ENCODE measurements at places on chromosomes 2 and 18. TPM values are rescaled to one million over a fixed set of nuclear protein-coding genes. Genes with fewer than 3 reads are reported as not detected.

Gene ALK
- 0.18 TPM for total RNA-seq

Gene NR4A2
- total RNA-seq = 62.1 TPM

Gene HOXD3
- total RNA-seq = 9.8 TPM

Gene DPP10
- total RNA-seq = 2.2 TPM

Gene VWA3B
- 0.80 TPM for total RNA-seq

Gene ASXL3
- 13.1 TPM for total RNA-seq

Gene GAREM1
- 29.9 TPM for total RNA-seq

Gene TCF23
- total RNA-seq = not detected

Gene FZD7
- 13.0 TPM for total RNA-seq

Gene CREB1
- total RNA-seq = 83.9 TPM

Gene RAB31
- total RNA-seq = 53.4 TPM

Gene CYRIA
- total RNA-seq = 16.7 TPM

Gene ZBTB7C
- 44.2 TPM for total RNA-seq

Gene RRM2
- total RNA-seq = 1.0 TPM

Gene SLC11A1
- 36.6 TPM for total RNA-seq

Gene RTP5
- total RNA-seq = not detected

Gene GALNT5
- 0.80 TPM for total RNA-seq

Gene IGFBP5
- 316 TPM for total RNA-seq

Gene CHRND
- not detected for total RNA-seq

Gene TXNL4A
- 71.7 TPM for total RNA-seq

Gene SMPD4
- total RNA-seq = 40.4 TPM

Gene MAPK4
- 0.89 TPM for total RNA-seq

Gene ARHGAP15
- 119 TPM for total RNA-seq

Gene NEUROD1
- total RNA-seq = not detected

Gene ITM2C
- 136 TPM for total RNA-seq

Gene SCYGR4
- total RNA-seq = not detected

Gene NT5DC4
- total RNA-seq = not detected

Gene BOK
- total RNA-seq = 31.1 TPM

Gene GPATCH11
- 8.9 TPM for total RNA-seq

Gene AQP12A
- total RNA-seq = not detected

Gene ANKAR
- 30.3 TPM for total RNA-seq

Gene CCDC150
- total RNA-seq = 5.8 TPM

Gene CNTNAP5
- total RNA-seq = not detected

Gene ONECUT2
- total RNA-seq = not detected

Gene CYTIP
- total RNA-seq = 22.8 TPM

Gene SLC30A3
- total RNA-seq = not detected

Gene IDH1
- total RNA-seq = 78.4 TPM

Gene TBR1
- total RNA-seq = not detected

Gene ATP6V1B1
- total RNA-seq = 1.3 TPM

Gene STRN
- 38.9 TPM for total RNA-seq

Gene SIX3
- not detected for total RNA-seq

Gene CD226
- total RNA-seq = 3.1 TPM

Gene PLGLB2
- total RNA-seq = 4.8 TPM

Gene TNFRSF11A
- 2.7 TPM for total RNA-seq

All from sciatic nerve (tissue), 2 donors.